SK-MEL-5 (cell line): ENCODE measurements at places on chromosomes 11 and 22. TPM values are rescaled to one million over a fixed set of nuclear protein-coding genes. Genes with fewer than 3 reads are reported as not detected.

The TPST2 gene
- 25.1 and 30.5 TPM in 2 replicates for total RNA-seq

The KDM4F gene
- total RNA-seq, result not detected in 2 replicates

The ADM2 gene
- 1.1 and 2.4 TPM in 2 replicates for total RNA-seq

GRCh38 chr11:11318461-11318860 lies 34.6 kb downstream of the CSNK2A3 start:
- no peak for DNase-seq

GRCh38 chr22:32754413-32755041 lies 47.0 kb upstream of the TIMP3 start:
- no peak for DNase-seq

- DNase-seq, result no peak
Observed at GRCh38 chr11:78020246-78020645, 2.8 kb downstream of the KCTD14 start.

- DNase-seq, result no peak
Observed at GRCh38 chr11:127106938-127107337, 106.4 kb upstream of the KIRREL3 start.

GRCh38 chr11:100640071-100640470 lies 47.0 kb upstream of the ARHGAP42 start:
- no peak for DNase-seq

- DNase-seq, result no peak
Observed at GRCh38 chr22:38820020-38820419, 23.8 kb downstream of the NPTXR start.
